Astrocyte (in vitro differentiated cells and primary cell): ENCODE measurements at places on chromosomes 6 and 20.

GRCh38 chr6:155155787-155156447 lies 107.9 kb upstream of the CLDN20 start:
- DNase-seq = no peak

GRCh38 chr6:97077380-97077779 lies 152.9 kb downstream of the KLHL32 start:
- DNase-seq = no peak

DNA sequence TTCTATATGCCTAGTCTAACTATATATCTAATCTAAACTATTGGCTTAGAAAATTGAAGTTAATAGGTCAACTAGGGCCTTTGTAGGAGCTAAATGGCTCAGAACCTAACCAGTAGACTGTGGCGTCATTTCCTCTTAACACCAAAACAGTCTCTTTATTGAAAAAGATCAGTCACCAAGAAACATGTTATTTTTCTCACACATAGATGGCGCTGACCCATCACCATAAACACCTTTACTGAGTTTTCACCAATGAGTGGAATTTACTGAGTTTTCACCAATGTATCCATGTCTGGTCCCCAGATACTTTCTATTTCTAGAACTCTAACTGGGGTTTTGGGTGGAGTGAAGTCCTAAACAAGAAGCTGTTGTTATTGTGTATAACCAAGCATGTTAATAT lies 636.0 kb downstream of the BCKDHB start:
- peak; percentile 39 for DNase-seq

- DNase-seq = no peak
Measured at GRCh38 chr6:148846778-148847761, 100.2 kb downstream of the UST start.

GRCh38 chr6:125053809-125054208 lies 91.6 kb downstream of the RNF217 start:
- no peak for DNase-seq

DNA sequence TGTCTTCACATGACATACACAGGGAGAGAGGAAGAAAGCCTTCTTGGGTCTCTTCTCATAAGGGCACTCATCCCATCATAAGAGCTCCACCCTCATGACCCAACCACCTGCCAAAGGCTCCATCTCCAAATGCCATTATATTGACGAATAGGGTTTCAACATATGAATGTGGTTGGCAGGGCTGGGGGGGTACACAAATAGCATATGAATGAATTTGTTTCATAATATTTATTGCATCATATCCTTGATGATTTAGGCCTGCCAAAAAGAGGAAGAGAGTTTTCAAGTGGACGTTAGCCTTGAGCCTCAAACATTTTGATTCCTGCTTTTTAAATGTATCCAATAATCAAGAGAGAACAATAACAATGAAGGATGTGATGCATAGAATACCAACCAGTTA lies 26.2 kb upstream of the OPRM1 start:
- DNase-seq = no peak

DNA sequence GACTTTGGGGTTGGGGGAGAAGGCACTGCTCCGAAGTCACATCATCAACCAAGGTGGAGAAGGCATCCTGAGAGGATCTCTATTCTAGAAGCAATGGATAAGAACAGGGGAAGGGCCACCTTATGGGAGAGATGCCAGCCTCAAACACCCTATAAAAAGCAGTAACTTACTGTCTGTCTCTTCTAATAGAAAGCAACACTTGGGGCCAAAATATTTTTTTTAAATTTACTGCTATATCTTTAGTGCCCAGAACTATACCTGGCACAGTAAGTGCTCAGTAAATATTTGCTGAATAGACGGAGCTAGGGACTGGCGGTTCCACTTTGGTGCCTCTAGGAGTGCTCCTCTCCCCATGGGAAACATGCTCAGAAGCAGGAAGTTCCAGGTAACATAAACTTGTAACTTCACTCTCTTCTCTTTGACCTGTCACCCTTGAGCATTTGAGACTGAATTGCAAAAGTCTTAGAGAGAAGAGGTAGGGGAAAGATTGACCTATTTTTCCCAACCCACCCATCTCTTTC lies 807 bp upstream of the OTOR start:
- DNase-seq = no peak

DNA sequence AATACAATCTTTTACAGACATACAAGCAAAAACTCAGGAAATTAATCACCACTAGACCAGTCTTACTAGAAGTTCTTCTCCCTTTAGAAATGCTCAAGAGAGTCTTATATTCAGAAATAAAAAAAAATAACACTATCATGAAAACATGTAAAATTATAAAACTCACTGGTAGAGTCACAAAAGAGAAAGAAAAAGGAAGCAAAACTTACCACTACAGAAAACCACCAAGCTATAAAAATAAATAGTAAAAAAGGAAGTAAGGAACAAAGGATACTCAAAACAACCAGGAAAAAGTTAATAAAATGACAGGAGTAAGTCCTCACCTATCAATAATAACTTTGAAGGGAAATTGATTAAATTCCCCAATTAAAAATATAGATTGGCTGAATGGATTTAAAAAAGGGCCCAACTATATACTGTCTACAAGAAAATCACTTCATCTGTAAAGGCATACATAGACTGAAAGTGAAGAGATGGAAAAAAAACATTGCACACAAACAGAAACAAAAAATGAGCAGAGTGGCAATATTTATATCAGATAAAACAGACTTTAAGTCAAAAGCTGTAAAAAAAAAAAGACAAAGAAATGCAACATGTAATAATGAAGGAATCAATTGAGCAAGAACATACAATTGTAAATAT lies 489.5 kb downstream of the KIF16B start:
- no peak for DNase-seq

DNA sequence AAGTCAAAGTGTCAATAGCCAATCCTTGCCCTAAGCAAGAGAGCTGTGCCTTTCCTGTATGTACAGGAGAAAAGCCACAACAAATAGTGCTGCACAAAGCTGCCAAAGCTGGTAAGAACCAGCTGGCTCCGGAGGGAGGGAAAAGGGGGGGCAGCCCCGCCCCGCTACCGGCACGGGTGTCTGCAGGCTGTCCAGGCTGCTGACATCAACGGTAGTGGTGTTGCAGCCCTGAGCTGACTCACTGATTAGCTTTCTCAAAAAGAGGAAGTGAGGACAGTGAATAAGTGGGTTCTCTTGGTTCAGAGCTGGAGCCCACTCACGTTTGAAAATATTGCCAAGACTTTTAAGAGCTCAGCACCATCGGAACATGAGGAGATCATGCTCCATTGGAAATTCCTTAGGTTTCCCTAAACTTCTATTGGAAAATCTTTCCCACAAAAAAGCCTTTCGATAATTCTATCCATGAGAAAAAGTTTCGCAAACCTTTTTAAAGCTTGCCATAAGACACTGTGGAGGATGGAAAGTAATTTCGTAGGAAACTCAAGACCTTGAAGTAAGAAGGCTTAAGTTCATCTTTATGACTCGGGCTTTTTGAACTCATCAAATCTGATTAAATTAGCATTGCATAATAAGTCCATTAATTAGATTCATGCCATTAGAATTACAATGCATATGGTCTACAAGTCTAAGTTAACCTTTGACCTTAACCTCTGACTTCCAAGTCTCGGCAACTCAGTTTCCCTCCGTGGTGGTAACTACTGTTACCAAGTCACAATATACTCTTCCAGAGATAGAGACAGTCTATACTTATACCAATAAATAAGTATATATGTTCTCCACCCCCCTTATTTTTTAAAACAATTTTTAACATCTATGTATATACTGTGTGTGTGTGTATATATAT lies 67.0 kb downstream of the TNFRSF21 start:
- peak; percentile 92 for DNase-seq

- no peak for DNase-seq
Measured at GRCh38 chr6:18248698-18249097, 15.6 kb downstream of the DEK start.

- peak; percentile 55 for DNase-seq
Measured at GRCh38 chr6:112038756-112039430, 15.0 kb upstream of the CCN6 start.

GRCh38 chr6:162068340-162068739 lies 659.2 kb downstream of the PRKN start:
- DNase-seq = no peak

GRCh38 chr6:93886416-93886815 lies 467.1 kb upstream of the EPHA7 start:
- DNase-seq = no peak

DNA sequence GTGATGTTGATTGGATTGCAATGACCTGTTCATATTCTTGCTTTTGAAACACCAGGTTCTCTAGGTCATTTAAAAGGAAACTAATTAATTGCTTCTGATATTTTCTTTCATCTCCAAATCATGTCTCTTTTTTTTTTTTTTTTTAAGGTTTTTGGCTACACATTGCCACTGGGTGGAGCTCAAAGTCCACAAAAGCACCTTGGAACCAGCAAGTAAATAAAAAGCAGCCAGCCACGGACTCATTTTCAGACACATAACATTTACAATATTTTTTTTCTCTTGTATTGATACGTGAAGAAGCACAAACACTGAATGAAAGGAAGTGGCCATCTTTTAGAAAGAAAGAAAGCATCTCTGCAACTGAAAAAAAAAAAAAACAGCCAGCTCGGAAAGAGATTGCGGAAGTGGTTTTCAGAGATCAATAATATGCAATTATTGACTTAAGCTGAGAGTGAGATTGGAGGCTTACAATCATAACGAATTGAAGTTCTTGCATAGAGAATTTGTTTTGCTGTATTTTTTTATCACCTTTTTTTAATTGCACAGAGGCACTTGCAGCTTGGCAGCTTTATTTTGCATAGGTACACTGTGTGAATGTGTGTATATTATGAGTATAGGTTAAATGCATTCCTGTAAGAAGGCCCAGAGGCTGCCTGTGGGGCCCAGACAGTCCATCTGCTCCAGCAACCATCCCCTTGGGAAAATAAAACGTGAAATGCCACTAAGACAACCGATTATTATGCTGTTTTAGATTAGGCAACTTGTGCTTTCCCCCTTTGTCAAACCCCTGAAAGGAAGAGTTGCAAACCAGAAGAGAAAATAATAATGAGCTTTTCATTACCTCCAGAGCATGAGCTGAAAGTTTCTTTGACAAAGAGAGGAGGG lies 28.2 kb downstream of the CGA start:
- peak; percentile 50 for DNase-seq

DNA sequence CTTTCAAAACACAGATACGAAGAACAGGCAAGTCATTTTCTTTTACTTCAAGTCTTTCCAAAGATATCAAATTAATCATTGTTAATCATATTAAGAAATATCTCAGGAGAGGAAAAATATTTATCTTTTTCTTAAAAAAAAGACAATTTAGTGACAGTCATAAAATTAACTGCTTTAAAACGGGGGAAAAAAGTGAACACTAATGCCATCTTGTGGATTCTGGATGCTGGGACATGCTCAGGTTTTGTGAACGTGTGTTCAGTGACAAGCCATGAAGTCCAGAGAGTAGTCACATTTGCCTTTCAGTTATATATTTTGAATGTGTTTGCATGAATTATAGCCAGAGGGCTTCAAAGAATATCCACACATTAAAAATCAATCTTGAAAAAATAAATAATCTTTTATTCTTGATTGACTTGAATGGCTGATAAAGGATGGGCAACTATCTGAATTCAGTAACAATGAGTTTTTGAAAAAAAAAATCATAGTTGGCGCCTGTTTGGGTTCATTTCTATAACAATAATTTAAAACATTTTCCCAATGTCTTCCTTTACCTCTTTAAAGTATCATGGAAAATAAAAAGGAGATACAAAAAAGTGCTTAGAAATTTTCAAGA lies 74.7 kb upstream of the NOX3 start:
- peak; percentile 25 for DNase-seq
